Tibial artery (tissue), 4 donors: ENCODE measurements at places on chromosomes 7 and 10.

GRCh38 chr10:17029581-17030271, 99.9 kb downstream of the CUBN start:
- H3K4me3 ChIP-seq: no peak overlapping the region
- peaks cover 10% of the 10 kb centered on the region for H3K4me1 ChIP-seq
- H3K27ac ChIP-seq: no peak overlapping the region
- H3K27me3 ChIP-seq: no peaks in the 10 kb centered on the region
- peak; percentile 78 for DNase-seq

DNA sequence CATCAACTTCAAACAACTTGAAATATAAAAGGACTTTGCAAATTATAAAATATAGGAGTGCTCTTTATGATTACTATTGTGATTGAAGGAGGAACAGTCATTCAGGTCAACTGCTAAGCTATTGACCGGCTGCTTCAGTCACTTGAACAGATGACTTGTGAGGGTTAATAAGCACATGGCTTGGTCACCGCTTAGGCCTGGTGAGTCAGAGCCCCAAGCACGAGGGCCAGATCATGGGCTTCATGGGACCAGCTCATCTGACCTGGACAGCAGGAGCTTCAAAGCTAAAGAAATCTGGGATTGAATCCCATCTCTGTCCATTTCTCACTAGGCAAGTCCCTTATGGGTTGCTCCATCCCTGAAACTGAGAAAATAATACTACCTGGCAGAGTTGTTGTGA, 60.4 kb upstream of the ADO start:
- H3K27me3 ChIP-seq: no peaks in the 10 kb centered on the region
- H3K4me3 ChIP-seq: no peak overlapping the region
- no peak overlapping the region for H3K27ac ChIP-seq
- no peaks in the 10 kb centered on the region for H3K36me3 ChIP-seq

GRCh38 chr7:48042216-48042615, 6.9 kb downstream of the C7orf57 start:
- no peaks in the 10 kb centered on the region for H3K36me3 ChIP-seq
- DNase-seq: no peak
- H3K4me3 ChIP-seq: no peak overlapping the region
- no peak overlapping the region for H3K27ac ChIP-seq

DNA sequence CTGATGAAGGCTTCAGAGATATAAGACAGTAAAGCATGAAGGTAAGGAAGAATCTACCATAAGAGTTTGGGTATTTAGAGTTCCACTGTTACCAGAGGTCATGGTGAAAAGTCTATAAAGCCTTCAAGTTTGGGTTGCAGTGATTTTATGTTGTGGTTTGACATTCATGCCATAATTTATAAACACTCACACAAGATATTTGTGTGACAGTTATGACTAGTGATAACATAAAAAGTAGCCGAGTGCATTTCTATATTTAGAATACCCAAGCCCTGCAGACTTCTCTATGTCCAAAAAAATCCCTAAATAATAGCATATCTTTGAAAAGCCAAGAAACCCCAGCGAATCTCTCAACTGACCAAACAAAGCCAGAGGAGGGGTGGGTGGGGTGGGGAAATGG, 229.9 kb downstream of the CXCL12 start:
- no peak overlapping the region for H3K4me3 ChIP-seq
- no peaks in the 10 kb centered on the region for H3K27me3 ChIP-seq
- no peaks in the 10 kb centered on the region for H3K36me3 ChIP-seq
- no peak for DNase-seq
- no peak overlapping the region for H3K27ac ChIP-seq

- no peak overlapping the region for H3K27ac ChIP-seq
- DNase-seq: no peak
- H3K27me3 ChIP-seq: peaks cover 58% of the 10 kb centered on the region
- peaks cover 11% of the 10 kb centered on the region for H3K4me1 ChIP-seq
- H3K36me3 ChIP-seq: peaks cover 15% of the 10 kb centered on the region
These were observed 11.3 kb downstream of the NFKB2 start for GRCh38 chr10:102406815-102407214.

DNA sequence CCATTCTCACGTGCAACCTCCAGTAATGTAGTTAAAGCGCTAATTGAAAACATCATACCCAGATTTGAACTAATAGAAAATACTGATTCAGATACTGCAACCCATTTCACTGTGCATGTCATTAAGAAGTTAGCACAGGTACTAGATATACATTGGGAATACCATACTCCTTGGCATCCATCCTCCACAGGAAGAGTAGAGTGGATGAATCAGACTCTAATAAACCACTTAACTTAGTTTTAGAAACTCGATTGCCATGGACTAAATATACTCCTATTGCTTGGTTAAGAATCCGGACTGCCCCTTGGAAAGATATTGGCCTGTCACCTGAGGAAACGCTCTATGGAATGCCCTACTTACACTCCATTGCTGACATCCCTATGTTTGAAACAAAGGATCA, 9.5 kb downstream of the AKR1B15 start:
- no peak overlapping the region for H3K4me3 ChIP-seq
- no peaks in the 10 kb centered on the region for H3K4me1 ChIP-seq
- no peak overlapping the region for H3K27ac ChIP-seq
- H3K27me3 ChIP-seq: peaks cover 4% of the 10 kb centered on the region
- H3K36me3 ChIP-seq: no peaks in the 10 kb centered on the region

DNA sequence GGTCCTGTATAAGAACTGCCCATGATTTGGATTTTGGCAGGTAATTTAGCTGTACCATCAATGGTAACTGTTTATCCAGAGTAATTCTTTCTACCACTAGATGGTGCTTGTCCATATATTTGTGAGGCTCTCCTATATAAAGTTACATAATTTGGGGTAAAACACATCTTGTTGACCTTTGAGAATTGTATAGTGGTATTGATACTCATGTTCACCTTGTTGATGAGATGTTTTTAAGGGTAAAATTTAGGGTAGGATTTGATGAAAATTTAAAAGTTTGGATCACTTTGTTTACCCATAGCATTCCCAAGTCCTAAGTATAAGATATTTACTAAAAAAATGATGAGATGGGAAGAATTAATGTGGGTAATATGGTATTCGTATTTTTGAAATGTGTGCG, 31.6 kb downstream of the ST7 start:
- no peak overlapping the region for H3K27ac ChIP-seq
- no peaks in the 10 kb centered on the region for H3K27me3 ChIP-seq
- no peaks in the 10 kb centered on the region for H3K4me1 ChIP-seq
- H3K4me3 ChIP-seq: no peak overlapping the region
- no peaks in the 10 kb centered on the region for H3K36me3 ChIP-seq

DNA sequence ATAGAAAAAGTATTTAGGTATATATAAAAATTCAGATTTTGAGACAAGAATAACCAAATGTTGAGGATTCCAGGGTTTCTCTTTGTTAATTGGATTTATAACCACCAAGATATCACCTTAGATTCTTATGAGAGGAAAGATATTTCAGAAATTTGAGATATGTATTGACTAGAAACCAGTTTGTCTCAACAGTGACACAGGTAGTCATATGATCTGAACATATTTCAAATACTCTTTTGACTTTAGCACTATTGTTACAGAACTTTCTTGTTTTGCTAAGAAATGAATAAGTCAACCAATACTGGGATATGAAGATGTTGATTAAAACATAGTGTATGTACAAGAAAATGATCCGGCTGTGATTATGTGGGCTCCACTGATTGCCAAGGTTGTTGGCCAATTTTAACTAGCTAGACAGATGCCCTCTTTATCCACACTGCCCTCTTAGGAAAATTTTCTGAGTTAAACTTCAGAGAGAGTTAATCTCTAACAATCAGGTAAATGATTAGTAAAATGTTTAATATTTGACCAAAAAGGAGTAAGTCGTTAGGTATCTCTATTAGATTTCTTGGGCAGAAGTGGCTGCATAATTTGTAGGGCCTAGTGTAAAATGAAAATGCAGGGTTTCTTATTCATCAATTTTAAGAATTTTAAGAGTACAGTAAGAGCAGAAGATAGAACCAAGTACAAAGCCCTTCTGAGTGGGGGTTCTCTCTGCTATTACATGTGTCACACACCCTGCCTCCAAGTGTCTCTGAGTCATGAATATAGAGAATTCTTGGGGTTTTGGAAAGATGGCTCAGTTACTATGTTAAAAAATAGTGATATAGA, 376.0 kb downstream of the TFEC start:
- no peaks in the 10 kb centered on the region for H3K27me3 ChIP-seq
- no peaks in the 10 kb centered on the region for H3K36me3 ChIP-seq
- H3K4me3 ChIP-seq: no peak overlapping the region
- H3K4me1 ChIP-seq: no peaks in the 10 kb centered on the region
- no peak for DNase-seq

GRCh38 chr7:129126314-129126713, 18.2 kb upstream of the TSPAN33 start:
- H3K27ac ChIP-seq: no peak overlapping the region
- no peak for DNase-seq
- H3K4me3 ChIP-seq: no peak overlapping the region

- H3K4me1 ChIP-seq: peaks cover 12% of the 10 kb centered on the region
- H3K4me3 ChIP-seq: peak overlapping the region; percentile 67
- peak; percentile 70 for DNase-seq
- H3K27me3 ChIP-seq: no peaks in the 10 kb centered on the region
These were observed 859 bp upstream of the CH25H start for GRCh38 chr10:89207801-89208551.

GRCh38 chr10:78991187-78991586, 77.6 kb upstream of the ZMIZ1 start:
- no peaks in the 10 kb centered on the region for H3K36me3 ChIP-seq
- H3K4me3 ChIP-seq: no peak overlapping the region
- no peaks in the 10 kb centered on the region for H3K4me1 ChIP-seq
- no peak overlapping the region for H3K27ac ChIP-seq
- no peak for DNase-seq
- H3K27me3 ChIP-seq: no peaks in the 10 kb centered on the region

- DNase-seq: no peak
- H3K4me1 ChIP-seq: peaks cover 37% of the 10 kb centered on the region
- H3K27me3 ChIP-seq: no peaks in the 10 kb centered on the region
- no peaks in the 10 kb centered on the region for H3K36me3 ChIP-seq
- no peak overlapping the region for H3K27ac ChIP-seq
These were observed 55.7 kb downstream of the PDGFA start for GRCh38 chr7:463817-464453.

- no peak overlapping the region for H3K27ac ChIP-seq
- no peak for DNase-seq
- no peaks in the 10 kb centered on the region for H3K4me1 ChIP-seq
These were observed 42.9 kb downstream of the CHN2 start for GRCh38 chr7:29237489-29237888.

DNA sequence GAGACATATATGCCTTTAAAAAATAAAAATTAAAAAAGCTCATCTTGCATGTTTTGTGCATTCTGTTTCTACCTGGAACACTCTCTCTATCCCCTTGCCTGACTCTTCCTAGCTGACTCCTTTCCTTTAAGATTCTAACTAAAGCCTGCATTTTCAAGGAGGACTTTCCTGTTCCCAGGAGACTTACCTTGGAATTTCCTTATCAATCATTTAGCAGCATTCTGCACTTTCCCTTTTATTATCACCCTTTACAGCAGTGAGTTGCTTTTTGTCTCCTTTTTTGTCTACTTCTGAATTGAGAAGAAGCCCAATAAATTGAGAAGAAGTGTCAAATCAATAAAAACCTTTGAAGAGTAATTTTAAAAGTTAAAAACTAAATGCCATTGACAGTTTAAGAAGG, 142.2 kb upstream of the TMEM196 start:
- no peak overlapping the region for H3K27ac ChIP-seq
- no peak overlapping the region for H3K4me3 ChIP-seq
- H3K36me3 ChIP-seq: no peaks in the 10 kb centered on the region
- peaks cover 18% of the 10 kb centered on the region for H3K4me1 ChIP-seq
- no peak for DNase-seq

GRCh38 chr10:110919349-110919931, at the start of gene SHOC2:
TSS of gene SHOC2 (plus strand) at chr10:110919604. CDS start at chr10:110964359, 44,755 bp downstream.
- H3K27me3 ChIP-seq: no peaks in the 10 kb centered on the region
- H3K27ac ChIP-seq: peak within 1 kb of the TSS; percentile 98
- H3K36me3 ChIP-seq: no peaks in the 10 kb centered on the region

DNA sequence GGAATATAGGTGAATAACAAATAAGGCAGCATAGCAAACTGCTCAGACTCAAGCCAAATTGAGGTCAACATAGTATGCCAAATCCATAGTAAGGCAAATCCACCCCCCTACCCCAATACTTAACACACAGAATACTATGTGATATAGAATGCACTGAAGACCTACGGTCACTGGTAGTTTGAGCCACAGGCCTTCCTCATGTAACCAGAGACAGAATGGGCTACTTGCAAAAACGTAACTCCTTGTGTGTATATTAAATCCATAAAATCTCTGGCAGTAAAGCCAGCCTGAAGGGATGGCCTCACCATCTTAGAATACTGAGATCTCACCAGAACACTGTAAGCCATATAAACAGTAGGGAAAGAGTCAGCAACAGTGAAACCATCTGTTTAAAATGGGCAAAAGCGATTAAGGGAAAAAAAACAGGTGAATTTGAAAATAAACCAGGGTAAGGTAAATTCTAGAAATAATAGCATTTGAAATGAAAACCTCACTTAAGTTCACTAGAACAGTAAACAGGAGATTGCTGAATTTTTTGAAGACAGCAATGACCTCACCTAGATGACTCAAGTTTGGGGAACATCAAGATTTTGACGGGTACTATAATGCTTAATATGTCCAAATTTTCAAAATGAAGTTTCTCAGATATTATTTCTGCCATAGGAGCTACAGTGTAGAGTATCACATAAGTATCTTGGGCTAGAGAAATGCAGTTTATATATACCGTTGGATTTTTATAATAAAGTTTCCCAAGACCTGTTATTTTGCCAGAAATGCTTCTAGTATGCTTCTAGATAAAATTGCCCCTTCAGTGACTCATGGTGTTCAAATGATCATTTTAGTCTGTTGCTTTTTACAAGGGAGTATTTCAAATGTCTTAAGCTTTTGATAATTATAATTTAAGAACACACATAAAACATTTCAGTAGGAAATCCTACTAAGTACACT, 13.9 kb downstream of the HNRNPA2B1 start:
- peaks cover 46% of the 10 kb centered on the region for H3K36me3 ChIP-seq
- no peak overlapping the region for H3K27ac ChIP-seq
- no peak overlapping the region for H3K4me3 ChIP-seq
- DNase-seq: no peak
- no peaks in the 10 kb centered on the region for H3K27me3 ChIP-seq
- H3K4me1 ChIP-seq: peaks cover 10% of the 10 kb centered on the region

- H3K27ac ChIP-seq: no peak overlapping the region
- H3K36me3 ChIP-seq: peaks cover 3% of the 10 kb centered on the region
- H3K27me3 ChIP-seq: no peaks in the 10 kb centered on the region
- DNase-seq: no peak
These were observed 214.8 kb upstream of the KLF14 start for GRCh38 chr7:130948822-130949221.

- no peaks in the 10 kb centered on the region for H3K4me1 ChIP-seq
- no peak overlapping the region for H3K27ac ChIP-seq
- H3K4me3 ChIP-seq: no peak overlapping the region
- no peaks in the 10 kb centered on the region for H3K27me3 ChIP-seq
These were observed 705.0 kb downstream of the PARD3 start for GRCh38 chr10:34109952-34110702.
